Endodermal cell (in vitro differentiated cells): ENCODE measurements at places on chromosomes 1 and 21. TPM values are rescaled to one million over a fixed set of nuclear protein-coding genes. Genes with fewer than 3 reads are reported as not detected.
A peak's percentile ranks its signal among the peaks of the same experiment; 100 is the strongest.

DNA sequence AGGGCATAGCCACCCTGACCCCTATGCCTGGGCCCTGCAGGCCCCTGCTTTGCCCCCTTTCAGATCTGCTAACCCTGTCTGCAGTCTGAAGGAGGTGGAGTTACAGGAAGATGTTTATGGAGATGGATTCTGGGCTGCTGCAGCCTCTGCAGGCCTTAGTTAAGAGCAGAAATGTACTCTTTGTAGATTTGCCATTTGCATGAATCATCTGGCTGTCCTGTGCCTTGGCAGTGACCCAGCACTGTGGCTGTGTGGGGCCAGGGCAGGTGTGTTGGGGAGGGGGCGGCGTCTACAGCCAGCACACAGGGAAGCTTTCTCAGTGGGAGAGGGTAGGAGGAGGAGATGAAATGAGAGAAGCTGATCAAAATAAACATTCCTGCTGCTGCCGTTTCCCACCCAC lies 867.3 kb downstream of the PLA2G4A start:
- H3K36me3 ChIP-seq = no peaks in the 10 kb centered on the region
- H3K4me3 ChIP-seq = no peak overlapping the region
- H3K27ac ChIP-seq = no peak overlapping the region

GRCh38 chr21:39852726-39853500 lies 14.3 kb upstream of the PCP4 start:
- H3K4me3 ChIP-seq = no peak overlapping the region
- peaks cover 16% of the 10 kb centered on the region for H3K4me1 ChIP-seq
- DNase-seq = peak; percentile 35
- no peaks in the 10 kb centered on the region for H3K27me3 ChIP-seq
- H3K36me3 ChIP-seq = no peaks in the 10 kb centered on the region

The RASAL2 gene
- 15.3 to 23.9 TPM (median 22.1 TPM) in 3 replicates for total RNA-seq

DNA sequence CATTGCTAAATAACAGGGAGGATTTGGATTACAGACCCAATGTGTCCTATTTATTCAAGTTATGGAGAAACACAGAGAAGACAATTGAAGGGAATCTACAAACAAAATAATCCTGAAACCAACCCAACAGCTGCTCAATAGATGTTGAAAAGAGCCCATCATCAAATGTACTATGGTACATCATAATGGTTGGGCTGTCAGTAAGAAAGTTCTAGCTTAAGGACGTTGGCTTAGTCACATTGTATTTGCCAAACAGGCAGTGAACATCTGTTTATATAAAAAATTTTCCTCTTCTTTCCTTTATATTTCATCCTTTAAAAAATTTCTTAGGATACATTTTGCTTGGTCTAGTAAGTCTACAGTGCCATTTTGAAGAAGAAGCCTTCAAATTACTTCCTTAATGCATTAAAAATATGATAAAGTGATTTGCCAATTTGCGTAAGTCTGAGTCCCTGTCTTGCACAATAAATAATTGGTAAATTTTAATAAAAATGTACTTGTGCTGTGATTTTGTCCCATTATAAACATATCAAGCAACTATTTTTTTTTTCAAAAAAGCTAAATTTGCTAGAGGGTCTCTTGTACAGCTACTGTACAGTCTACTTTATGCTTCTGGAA lies 14.4 kb downstream of the MAP3K7CL start:
- H3K27ac ChIP-seq = no peak overlapping the region
- no peaks in the 10 kb centered on the region for H3K27me3 ChIP-seq
- DNase-seq = no peak

The DYNLT4 gene
- total RNA-seq = 0.49 to 0.64 TPM in 2 of 3 replicates, not detected in the other

DNA sequence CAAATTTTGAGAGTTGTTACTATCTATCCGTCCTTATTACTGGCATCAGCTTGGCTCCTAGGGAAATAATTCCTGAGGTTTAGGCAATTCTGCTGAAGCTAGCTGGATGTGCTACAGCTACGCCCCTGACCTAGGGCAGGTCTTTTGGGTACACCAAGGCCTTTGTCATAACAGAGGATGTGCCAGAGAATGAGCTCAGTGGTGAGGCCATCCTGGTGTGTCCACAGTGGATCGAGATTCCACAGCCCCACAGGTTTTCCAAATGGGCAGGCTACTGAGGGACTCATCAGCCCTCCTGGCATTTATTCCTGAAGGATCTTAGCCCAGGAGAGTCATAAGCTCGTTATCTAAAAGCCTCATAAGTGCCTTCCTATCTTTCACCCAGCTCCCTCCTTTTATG lies 475.2 kb upstream of the USP24 start:
- no peak overlapping the region for H3K4me3 ChIP-seq
- H3K36me3 ChIP-seq = no peaks in the 10 kb centered on the region
- H3K4me1 ChIP-seq = peaks cover 14% of the 10 kb centered on the region
- no peak overlapping the region for H3K27ac ChIP-seq
- DNase-seq = no peak
- H3K27me3 ChIP-seq = peaks cover 53% of the 10 kb centered on the region

The LCE1C gene
- total RNA-seq = not detected in 2 replicates

The TSTD1 gene
- total RNA-seq = 56.6 and 59.1 TPM in 2 replicates

GRCh38 chr21:46116776-46117585 lies 19.1 kb downstream of the COL6A2 start:
- H3K4me1 ChIP-seq = no peaks in the 10 kb centered on the region
- no peak overlapping the region for H3K4me3 ChIP-seq
- peaks cover 76% of the 10 kb centered on the region for H3K36me3 ChIP-seq
- H3K27ac ChIP-seq = no peak overlapping the region
- H3K27me3 ChIP-seq = no peaks in the 10 kb centered on the region

The KRTAP10-8 gene
- total RNA-seq = not detected in 3 replicates

The PCAT6 gene
- total RNA-seq = 3.1 to 16.5 TPM (median 5.0 TPM) in 3 replicates

DNA sequence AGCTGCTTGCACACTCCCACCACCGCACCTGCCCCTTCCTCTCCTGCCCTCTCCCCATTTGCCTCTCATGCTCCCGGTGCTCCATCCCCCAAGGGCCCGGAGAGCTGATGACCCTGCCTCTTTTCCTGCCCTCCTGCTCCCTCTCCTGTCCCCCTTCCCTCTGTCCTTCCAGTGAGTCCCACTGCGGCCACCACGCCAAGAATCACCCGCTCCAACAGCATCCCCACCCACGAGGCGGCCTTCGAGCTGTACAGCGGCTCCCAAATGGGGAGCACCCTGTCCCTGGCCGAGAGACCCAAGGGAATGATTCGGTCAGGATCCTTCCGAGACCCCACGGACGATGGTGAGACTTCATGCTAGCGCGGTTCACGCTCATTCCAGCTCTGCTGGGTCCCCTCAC lies 40.7 kb upstream of the IPO9 start:
- H3K4me1 ChIP-seq = no peaks in the 10 kb centered on the region
- H3K4me3 ChIP-seq = no peak overlapping the region
- H3K27ac ChIP-seq = no peak overlapping the region
- no peak for DNase-seq
- peaks cover 39% of the 10 kb centered on the region for H3K36me3 ChIP-seq

- H3K27me3 ChIP-seq = no peaks in the 10 kb centered on the region
- peaks cover 70% of the 10 kb centered on the region for H3K36me3 ChIP-seq
- peaks cover 14% of the 10 kb centered on the region for H3K4me1 ChIP-seq
- no peak overlapping the region for H3K4me3 ChIP-seq
- H3K27ac ChIP-seq = no peak overlapping the region
Measured at GRCh38 chr1:225818229-225818628, 8.3 kb downstream of the EPHX1 start.
